Jurkat, Clone E6-1 (cell line): ENCODE measurements at places on chromosomes 5 and 9.

DNA sequence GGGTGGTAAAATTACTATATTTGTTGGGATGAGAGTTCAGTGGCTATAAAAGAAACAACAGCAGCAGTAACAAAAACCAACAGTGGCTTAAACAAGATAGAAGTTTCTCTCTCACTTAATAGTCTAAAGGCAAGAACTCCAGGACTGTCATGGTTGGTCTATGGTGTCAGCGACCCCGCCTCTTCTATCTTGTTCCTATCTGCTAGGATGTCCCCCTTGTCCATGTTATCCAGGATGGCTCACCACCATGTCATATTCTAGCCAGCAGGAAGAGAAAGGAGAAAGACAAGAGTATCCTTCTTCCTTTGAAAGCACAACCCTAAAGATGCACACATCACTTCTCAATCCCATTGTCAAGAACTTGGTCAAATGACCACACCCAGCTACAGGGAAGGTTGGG lies 11.3 kb upstream of the OTP start:
- DNase-seq = no peak

GRCh38 chr5:117859176-117859575 lies 1129.2 kb downstream of the DTWD2 start:
- DNase-seq = no peak

DNA sequence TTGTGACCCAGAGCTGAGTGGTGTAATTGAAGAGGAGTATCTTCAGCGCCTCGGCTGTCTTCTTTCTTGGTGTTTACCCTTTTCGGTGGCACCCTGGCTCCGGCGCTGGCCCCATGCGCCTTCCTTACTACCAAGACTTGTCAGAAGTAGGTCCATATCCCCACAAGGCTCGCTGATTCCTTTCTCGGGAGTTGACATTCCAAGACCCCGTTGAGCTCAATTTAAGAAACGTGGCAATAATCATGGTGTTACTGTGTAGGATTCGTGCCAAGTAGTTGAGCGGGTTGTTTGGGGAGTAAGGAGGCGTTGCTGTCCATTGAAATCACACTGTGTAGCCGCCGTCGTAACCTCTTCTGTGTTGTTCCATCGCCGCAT lies 795 bp downstream of the NDUFAF2 start:
- DNase-seq = no peak

- DNase-seq = no peak
Measured at GRCh38 chr9:129324808-129325502, 146.9 kb upstream of the IER5L start.

DNA sequence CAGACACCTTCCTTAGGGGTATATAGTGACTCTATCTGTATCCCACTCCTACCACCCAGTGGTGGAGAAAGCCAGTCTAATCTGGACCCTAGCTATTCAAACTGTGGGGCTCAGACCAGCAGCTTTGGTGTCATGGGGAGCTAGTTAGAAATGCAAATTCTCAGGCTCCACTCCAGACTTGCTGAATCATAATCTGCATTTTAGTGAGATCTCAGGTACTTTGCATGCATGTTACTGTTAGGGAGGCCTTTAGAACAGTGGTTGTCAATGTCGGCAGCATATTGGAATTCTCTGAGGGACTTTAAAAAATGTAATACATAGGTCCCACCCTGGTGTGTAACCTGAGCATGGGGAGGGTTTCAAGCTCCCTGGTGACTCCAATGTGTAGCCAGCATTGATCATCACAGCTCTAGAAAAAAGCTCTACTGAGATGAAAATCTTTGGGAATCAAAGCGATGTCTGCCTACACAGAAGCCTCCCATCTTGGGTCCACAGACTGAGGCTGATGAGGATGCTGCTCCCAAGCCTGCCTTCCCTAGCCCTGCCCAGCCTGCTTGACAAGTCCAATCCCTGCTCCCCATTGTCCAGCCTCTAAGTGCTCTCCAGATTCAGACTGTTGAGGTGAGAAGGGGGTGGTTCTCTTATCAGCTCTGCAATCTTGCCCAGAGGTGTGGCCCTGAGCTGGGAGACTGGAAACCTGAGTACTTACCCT lies 11.9 kb upstream of the GM2A start:
- DNase-seq = no peak

- peak; percentile 16 for DNase-seq
Measured at GRCh38 chr5:157471709-157472108, 11.7 kb downstream of the NIPAL4 start.

DNA sequence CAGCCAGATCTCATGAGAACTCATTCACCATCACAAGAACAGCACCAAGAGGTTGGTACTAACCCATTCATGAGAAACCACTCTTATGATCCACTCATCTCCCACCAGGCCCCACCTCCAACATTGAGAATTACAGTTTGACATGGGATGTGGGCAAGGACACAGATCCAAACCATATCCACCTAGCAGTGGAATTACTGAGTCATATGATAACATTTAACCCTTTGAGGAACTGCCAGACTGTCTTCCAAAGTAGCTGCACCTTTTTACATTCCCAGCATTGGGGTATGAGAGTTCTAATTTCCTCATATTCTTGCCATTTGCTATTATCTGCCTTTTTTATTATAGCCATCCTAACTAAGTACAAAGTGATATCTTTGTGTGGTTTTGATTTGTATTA lies 51.9 kb downstream of the CTNNA1 start:
- no peak for DNase-seq

GRCh38 chr5:29379619-29380018 lies 1813.9 kb upstream of the CDH6 start:
- peak; percentile 22 for DNase-seq

DNA sequence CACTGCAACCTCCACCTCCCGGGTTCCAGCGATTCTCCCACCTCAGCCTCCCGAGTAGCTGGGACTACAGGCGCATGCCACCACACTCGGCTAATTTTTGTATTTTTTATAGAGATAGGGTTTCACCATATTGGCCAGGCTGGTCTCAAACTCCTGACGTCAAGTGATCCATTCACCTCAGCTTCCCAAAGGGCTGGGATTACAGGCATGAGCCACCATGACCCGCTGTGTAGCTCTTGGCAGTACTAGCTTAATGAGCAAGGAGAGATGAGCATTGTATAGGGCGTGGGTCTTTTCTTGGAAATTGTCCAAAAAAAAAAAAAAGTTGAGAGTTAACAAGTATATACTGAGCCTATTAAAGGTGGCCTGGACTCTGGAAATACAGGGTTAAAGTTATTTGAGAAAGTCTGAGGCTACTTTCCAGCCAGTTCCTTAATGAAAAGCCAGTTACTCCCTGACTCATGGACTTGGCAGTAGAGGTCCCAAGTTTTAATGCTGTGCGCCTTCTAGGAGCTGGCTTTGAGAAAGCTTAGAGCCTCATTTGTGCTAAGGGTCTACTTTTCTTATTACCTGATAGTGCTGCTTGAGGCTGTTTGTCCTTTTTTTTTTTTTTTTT lies 4.2 kb upstream of the FGF18 start:
- DNase-seq = no peak

DNA sequence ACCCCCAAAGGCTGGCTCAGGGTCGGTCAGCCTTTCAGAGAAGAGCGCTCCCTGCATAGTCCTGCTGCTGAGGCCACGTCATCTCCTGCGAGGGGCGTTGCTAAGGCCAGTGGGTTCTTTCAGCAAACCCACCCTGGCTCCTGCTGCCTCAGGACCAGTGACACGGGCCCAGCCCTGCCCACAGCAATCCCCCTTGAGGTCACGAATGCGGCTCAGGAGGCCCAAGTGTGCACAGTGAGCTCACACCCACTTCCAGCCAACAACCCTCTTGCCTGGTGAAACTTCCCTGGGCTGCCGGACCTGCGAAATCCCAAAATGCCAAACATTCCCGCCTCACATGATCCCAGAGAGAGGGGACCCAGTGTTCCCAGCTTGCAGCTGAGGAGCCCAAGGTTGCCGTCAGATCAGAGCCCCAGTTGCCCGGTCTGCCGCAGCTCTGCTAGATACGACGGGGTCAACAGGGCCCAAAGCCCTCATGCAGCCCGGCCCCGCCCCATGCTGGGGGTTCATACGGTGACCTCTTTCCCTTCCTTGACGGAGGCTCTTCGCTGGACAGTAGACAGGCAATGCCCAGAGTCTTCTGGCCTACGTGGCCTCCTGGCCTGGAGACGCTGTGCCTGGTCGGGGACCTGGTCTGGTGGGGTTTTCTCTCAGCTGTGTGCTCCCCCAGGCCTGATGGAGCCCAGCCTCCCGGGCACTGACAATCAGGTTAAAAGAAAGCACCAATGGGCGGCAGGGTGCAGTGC lies 116.4 kb upstream of the COL5A1 start:
- no peak for DNase-seq

- DNase-seq = no peak
Measured at GRCh38 chr9:20659474-20659967, 24.5 kb upstream of the FOCAD start.

DNA sequence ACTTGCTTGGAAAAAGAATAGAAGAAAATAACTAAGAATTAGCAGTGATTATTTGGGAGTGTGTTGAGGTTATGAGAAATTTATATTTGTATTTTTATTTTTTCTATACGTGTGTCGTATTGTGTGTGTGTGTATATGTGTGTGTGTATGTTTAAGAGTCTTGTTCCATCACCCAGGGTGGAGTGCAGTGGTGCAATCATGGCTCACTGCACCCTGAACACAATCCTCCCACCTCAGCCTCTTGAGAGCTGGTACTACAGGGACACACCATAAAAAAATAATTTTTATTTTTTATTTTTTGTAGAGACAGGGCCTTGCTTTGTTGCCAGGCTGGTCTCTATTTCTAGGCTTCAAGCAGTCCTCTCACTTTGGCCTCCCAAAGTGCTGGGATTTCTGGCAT lies 643.8 kb downstream of the PDE4D start:
- no peak for DNase-seq

- DNase-seq = no peak
Measured at GRCh38 chr9:97847474-97848214, 5.4 kb upstream of the FOXE1 start.

GRCh38 chr9:31325778-31326177 lies 1058.7 kb upstream of the ACO1 start:
- no peak for DNase-seq

- DNase-seq = no peak
Measured at GRCh38 chr5:170655476-170655875, 128.0 kb upstream of the GABRP start.

DNA sequence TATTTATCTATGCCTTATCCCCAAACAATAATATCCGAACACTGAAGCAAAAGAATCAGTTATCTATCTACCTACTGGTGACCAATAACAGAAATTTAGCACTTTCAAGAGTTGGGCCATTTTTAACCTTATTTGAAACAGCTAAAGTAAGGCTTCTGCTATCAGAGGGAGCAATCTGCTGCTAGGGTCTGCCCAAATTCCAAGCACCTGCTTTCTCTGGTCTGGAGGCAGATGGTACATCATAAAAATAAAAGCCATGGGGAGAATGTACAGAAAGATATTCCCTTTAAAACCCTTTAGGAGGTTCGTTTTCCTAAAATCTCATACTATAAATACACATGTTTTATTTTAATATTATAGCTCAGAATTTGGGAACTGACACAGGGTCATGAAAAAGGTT lies 37.7 kb upstream of the ARSB start:
- no peak for DNase-seq

GRCh38 chr5:110104060-110104725 lies 414.5 kb downstream of the MAN2A1 start:
- no peak for DNase-seq

- no peak for DNase-seq
Measured at GRCh38 chr9:117777823-117778222, 73.6 kb downstream of the TLR4 start.

- DNase-seq = no peak
Measured at GRCh38 chr5:51433052-51433710, 49.9 kb downstream of the ISL1 start.
